ENCODE measurements at places on chromosomes 2 and 18.

GRCh38 chr18:49028091-49028490 lies 77.3 kb upstream of the SMAD7 start:
- DNase-seq: no peak

- DNase-seq: no peak
Observed at GRCh38 chr2:231469583-231469950, 5.3 kb upstream of the NCL start.

- DNase-seq: no peak
Observed at GRCh38 chr2:73359915-73360697, 25.5 kb upstream of the ALMS1 start.

GRCh38 chr2:173696274-173696673 lies 268.9 kb downstream of the SP3 start:
- DNase-seq: no peak

- DNase-seq: no peak
Observed at GRCh38 chr2:121104721-121105141, 180.3 kb downstream of the TFCP2L1 start.

- DNase-seq: no peak
Observed at GRCh38 chr18:30234755-30235154, 807.8 kb downstream of the DSC3 start.

- DNase-seq: no peak
Observed at GRCh38 chr18:62187543-62188510, 772 bp downstream of the RELCH start.

GRCh38 chr18:22703883-22704585 lies 229.1 kb upstream of the RBBP8 start:
- no peak for DNase-seq

DNA sequence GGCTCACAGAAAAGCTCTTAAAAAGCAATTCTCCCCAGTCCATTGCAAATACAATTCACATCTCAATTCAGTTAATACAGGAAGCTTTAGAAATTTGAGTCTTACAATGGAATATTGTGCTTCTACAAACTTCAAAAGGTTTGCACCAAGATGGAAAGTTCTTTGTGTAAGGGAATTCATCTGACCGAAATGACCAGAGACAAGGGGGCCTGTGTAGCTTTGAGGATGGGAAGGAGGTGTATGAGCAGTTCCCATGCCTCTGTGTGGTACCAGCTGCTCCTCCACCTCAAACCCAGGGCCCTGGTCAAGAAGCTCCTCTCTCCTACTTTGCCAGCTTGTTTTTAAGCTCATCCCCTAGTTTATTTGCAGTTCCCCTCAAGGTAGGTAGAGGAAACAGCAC lies 312.8 kb upstream of the PKDCC start:
- DNase-seq: no peak

DNA sequence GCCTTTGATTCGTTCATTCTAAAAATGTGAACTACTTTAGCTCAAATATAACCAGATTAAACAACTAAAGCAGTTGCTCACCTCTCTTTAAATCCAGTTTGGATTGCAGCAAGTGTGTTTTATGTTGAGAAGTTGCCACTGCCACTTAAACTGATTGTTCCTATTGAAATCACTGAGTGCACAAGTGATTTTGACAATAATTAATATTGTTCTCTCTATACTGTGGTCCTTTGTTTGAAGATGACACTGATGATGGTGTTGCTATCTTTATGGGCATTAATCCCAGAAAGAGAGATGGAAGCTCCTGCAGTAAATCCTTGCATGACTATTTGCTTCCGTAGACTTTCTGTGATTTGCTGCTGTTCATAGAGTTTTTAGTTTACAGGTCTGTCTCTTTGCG lies 251.4 kb upstream of the ZEB2 start:
- DNase-seq: no peak

DNA sequence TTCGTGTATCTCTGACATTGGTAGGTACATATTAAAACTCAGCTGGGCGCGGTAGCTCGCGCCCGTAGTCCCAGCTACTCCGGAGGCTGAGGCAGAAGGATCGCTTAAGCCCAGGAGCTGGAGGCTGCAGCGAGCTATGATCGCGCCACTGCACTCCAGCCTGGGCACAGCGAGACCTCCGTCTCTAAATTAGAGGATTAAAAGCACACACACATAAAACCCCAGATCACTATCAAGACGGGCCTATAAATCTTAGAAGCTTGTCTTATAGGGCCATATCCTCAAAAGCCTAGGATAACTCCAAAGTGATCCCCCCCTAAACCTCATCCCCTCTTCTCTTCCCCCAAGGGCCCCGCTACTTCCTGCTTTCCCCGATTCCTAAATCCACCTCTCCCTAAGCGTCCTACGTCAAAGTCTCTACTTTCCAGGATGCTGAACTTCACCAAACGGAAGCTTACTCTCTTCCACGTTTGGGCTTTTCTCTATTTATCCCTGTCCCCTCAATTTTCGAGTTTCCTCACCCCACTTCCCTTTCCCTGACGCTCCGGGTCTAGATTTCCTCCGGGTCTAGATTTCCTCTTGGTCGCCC lies 707 bp downstream of the KRCC1 start:
- DNase-seq: no peak

DNA sequence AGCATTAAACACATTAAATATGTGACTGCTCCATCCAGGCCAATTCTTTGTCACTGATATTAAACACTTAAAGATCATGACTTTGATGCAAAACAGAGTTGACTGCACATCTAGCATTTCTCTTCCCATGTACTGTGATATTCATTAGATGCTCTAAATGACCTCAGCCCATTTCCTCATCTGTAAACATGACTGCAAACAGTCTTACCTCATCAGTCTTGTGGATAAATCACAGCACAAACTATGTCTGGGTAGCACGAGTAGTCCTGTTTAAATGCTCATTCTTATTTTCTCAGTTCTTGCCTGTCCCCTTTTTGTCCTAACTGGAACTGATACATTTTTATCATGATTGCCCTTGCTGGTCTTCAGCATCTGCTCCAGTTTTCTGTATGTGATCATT lies 1974.8 kb upstream of the LRRTM1 start:
- DNase-seq: no peak

- DNase-seq: no peak
Observed at GRCh38 chr2:102092535-102092934, 50.0 kb upstream of the IL1R1 start.

- no peak for DNase-seq
Observed at GRCh38 chr2:23169896-23170295, 215.1 kb upstream of the KLHL29 start.

- DNase-seq: no peak
Observed at GRCh38 chr2:17543131-17543660, 2.7 kb downstream of the VSNL1 start.

DNA sequence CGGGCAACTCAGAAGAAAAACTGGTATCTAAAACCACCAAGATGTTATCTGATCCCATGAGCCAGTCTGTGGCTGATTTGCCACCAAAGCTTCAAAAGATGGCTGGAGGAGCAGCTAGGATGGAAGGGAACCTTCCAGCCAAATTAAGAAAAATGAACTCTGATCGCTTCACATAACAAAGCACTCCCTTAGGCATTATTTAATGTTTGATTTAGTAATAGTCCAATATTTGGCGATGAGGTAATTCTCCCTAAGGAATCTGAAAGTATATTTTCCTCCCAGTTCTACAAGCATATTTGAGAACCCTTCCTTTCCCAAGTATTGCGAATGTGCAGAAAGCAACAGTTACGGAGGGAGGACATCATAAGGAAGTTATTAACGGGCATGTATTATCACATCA lies 156.6 kb downstream of the KCNJ3 start:
- no peak for DNase-seq

- no peak for DNase-seq
Observed at GRCh38 chr2:142858961-142859360, 18.5 kb upstream of the KYNU start.

DNA sequence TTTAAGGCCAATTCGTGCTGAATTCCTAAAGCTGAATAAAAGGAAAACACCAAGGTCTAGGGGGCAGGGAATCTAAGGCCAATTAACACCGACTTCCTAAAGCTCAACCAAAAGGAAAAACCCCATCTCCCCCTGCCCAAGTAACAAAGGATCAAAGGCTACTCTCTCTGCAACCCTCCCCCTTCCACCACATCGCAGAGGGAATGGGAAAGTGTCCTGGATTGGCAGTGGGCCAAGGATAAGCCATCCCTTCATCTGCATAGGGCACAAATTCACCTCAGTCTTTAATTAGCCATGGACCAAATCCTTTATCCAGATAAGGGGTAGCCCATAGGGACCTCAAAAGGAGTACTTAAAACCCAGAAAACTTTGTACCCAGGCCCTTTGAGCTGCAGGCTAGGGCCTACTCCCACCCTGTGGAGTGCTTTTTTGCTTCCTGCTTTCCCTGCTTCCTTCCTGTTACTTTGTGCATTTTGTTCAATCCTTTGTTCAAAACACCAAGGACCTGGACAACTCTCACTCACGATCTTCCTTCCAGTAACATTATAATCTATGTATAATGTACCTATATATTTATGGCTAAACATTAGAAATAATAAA lies 2119.8 kb upstream of the CELF4 start:
- no peak for DNase-seq

DNA sequence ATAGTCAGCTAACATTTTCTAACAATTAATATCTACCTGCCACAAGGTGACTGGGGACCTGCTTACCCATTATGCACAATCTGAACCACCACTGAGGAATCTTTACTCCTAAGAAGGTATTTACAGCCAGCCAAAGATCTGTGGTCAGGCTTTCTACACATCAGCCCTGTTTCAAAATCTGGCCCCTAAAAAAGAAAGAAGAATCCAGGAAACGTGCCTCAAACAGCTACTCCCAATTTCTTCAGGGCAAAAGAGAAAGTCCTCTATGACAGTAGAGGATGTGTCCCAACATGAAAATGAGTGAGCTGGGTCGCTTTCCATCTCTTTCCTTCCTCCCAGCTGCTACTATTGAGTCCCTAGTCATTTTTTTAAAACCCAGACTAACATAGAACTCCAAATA lies 79.5 kb downstream of the EPB41L3 start:
- DNase-seq: no peak

DNA sequence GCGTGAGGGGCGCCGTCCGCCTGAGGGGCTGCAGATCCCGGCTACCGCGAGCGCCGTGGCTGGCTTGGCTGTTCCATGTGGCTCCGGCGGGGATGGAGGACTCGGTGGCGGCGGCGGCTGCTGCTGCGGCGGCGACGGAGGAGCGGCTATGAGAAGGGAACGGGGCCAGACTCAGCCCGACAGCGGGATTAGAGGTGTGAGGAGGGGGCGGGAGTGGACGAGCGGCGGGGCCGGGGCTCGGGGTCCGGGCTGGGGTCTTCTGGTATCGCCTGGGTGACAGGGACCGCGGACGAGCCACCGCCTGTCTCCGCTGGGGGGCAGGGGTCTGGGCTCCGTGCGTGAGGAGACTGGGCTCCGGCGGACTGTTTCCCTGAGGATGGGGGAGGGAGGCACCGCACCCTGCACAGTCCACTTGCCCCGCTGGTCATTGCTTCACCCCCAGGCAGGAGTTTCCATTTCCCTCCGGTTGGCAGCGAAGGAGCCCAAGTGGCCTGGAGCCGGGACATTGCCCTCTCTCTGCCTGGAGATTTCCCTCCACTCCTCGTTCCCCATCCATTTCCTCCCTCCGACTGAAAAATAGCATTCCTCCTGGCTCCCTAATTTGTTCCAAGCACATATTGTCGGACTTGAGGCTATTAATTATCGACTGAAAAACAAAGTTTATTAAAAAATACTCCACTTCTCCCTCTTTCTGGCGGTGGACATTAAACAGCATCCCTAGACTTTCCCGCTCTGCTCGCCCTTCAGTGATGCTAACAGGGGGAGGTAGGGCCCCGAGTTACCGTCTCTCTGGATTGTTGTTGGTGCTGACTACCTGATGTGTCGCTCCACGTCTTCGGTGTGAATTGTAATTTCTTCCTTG lies 577 bp downstream of the EHBP1 start:
- no peak for DNase-seq

- DNase-seq: no peak
Observed at GRCh38 chr2:120591572-120591971, 144.1 kb upstream of the GLI2 start.

DNA sequence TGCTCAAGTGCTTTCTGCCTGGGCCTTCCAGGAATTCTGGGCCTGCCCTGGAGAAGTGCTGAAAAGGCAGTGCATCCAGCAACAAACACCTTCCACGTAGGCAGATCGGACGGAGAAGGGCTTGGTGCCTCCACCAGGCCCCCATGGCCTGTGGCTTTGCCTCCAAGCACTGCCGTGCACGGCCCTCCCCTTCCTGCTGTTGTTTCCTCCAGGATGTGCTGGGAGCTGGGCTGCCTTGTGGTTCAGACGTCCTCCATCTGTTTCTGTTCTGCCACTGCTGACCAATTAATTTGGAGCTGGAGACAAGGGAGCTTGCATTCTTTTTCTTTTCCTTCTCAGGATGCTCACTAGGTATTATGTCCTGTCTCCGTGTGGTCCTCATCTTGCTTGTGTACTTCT lies 197.0 kb downstream of the HRH4 start:
- no peak for DNase-seq

DNA sequence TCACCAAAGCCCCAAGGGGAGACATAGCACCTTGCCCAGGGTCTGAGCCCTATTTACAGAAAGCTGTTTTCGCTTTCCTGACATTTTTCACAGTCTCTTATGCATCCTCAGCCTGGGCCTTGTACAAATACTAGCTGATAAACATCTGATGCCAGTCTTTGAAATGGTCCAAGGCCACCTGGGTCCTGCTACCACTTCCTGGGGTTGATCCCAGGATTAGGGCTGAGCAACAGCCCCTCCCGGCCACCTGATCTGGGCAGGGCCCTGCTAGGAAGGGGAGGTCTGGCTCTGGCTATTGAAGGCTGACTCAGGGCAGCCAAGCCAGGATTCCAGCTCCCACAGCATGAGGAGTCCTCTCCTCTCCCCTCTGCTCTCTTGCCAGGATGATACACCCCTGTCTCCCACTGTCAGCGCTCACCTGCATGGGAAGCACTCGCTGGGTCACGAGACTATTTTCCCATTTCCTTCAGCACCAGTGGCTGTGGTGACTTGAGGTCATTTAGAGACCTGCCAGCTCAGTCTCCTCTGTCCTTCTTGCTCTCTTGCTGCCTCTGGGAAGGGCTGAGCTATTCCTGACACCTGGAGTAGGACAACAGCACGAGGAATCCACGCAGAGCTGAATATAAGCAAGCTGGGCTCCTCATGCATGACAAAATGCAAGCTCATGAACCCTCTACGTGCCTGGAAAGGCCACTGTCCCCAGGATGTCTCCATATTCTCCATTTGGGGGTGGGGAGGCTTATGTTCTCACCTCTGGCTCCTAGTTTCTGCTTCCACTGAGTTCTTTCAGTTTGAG lies 53.0 kb upstream of the LGALSL start:
- DNase-seq: no peak

DNA sequence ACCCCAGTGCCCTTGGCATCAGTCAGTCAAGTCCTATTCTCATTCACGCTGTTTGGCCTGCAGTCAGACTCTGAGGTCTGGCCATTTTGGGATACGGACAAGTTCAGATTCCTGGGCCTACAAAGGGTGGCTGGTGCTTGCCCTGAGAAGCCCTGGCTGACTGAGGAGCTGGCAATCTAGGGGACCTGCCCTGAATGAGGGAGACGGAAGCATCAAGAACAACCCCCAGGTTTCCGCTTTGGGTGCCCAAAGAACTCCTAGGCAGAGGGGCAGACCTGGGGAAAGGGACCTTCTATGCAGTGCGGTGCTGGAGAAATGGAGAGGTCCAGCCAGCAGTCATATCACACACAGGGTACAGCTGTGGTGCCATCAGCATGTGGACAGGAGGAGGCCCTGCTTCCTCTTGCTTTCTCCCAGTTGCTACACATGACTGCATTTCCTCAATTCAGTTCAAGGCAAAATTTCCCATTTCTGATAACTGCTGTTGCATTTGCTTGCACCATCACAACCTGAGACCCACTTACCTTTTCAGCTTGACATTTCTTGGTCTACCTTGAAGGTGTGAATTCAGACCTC lies 70.9 kb upstream of the LGALSL start:
- DNase-seq: no peak

All from activated naive CD8-positive, alpha-beta T cell treated with anti-CD3 and anti-CD28 coated beads, Interleukin-2, amount 50 U/mL, for 16 hours (primary cell).